Forelimb muscle (tissue), 1 donor: ENCODE measurements at places on chromosomes 5 and 9.

DNA sequence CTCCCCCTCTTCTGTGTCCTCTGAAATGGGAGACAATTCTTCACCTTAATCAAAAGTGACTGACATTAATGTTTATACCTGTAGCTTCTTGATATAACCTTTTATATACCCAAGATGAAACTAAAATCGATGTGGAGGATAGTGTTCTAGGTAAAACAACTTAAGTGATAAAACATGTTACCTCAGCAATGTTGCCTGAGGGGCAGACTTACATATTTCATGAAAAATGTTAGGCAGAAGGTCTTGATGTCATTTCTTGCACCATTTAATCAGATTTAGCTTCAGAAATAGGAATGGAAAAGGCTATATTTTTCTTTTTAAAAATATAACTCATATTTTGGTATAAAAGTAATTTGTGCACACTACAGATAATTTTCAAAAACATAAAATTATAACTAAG lies 22.7 kb upstream of the MACIR start:
- DNase-seq, result no peak

DNA sequence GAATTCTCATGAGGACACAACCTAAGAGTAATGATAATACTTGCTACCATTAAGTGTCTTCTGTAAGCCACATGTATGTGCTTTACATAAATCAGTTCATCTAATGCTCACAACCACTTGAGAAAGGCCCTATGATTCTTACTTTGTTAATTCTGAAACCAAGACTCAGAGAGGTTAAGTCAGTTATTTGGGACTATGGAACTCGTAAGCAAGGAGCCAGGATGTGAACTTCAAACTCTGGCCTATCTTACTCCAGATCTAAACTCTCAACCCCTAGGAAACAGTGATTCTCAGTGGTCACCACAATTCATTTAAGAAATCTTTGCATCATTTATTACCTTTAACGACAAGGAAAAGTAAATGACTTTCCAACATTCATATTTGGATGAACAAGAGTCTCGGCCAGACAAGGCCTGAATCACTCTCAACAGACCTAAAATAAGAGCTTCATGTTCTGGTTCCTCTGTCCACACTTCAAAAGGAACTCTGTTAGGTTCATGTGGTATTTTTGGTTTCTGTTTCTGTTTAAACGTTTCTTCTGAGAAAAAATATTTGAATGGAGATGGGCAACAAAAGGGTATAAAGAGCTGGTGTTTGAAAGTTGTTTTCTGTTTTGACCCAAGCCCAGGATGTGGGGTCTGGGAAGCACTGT lies 104.8 kb downstream of the LPAR1 start:
- DNase-seq, result no peak

GRCh38 chr9:16012621-16013020 lies 459.8 kb downstream of the CCDC171 start:
- DNase-seq, result no peak

- no peak for DNase-seq
These were observed 130.5 kb downstream of the FBXL17 start for GRCh38 chr5:108251350-108251749.

DNA sequence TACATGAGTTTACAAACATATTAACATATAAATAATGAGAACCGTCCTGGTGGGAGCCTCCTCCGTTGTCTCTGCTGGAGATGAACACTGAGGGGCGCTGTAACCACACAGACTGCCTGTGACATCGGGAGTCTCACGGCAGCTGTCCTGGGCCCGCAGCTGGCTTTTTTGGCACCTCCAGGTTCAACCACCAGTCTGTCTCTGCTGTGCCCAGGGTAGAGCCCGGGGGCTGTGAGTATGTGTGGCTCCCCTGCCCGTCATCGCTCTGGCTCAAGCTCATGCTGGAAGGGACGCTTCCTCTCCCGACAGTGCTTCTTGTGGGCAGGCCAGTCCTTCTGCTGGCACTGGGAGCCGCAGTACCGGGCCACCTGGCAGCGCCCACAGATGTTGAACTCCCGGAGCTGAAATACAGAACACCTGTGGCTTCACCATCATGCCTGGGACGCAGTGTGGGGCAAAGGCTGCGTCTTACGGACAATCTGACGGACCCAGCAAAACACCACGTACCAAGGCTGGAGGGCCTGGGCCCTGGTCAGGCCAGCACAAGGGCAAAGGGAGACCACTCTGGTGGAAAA lies 3.6 kb upstream of the DPH7 start:
- DNase-seq, result no peak

- DNase-seq, result no peak
These were observed 40.4 kb upstream of the ECM2 start for GRCh38 chr9:92576175-92576574.

GRCh38 chr9:116855881-116856662 lies 169.0 kb downstream of the TRIM32 start:
- no peak for DNase-seq

DNA sequence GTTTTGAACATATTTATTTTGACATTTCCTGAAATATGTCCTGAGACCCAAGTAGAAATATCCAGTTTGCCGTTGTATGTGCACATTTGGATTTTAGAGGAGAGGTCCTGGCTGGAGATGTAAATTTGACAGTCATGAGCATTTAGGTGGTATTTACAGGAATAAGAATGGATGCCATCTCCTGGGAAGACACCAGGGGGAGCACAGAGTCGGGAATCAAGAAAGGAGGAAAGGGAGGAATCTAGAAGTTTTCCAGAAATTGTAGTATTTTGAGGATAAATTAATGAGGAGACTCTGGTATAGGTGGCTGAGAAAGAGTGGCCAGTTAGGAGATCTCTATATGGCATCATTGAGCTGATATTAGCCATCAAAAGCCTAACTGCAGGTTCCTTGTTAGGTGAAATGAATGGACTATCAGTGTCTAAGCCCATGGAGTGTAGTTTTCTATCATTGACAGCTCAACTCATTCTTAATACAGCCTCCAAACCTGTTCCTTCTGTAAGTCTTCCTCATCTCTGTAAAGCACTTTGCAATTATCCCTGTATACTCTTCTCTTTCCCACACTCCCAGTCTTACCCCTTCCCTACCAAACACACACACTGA lies 7.2 kb downstream of the GAPT start:
- no peak for DNase-seq

GRCh38 chr9:107246259-107247254 lies 36.5 kb upstream of the RAD23B start:
- DNase-seq, result no peak

DNA sequence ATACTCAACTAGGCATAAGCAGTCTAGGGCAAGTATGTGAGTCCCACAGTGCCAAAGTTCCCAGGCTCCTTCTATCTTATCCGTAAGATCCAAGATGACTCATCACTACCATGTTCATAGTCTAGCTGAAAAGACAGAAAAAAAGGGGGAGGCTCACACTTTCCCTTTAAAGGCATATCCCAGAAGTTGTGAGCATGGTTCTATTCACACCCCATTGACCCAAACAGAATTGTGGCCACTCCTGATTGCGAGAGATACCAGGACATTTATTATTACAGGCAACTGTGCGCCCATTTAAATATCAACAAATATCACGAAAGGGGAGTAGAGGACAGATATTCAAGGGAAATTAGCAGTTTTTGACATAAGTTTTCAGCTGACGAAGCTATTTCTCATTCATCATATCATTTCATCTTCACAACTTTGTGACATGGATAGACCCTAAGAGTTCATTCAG lies 8.1 kb upstream of the PFDN1 start:
- DNase-seq, result no peak

DNA sequence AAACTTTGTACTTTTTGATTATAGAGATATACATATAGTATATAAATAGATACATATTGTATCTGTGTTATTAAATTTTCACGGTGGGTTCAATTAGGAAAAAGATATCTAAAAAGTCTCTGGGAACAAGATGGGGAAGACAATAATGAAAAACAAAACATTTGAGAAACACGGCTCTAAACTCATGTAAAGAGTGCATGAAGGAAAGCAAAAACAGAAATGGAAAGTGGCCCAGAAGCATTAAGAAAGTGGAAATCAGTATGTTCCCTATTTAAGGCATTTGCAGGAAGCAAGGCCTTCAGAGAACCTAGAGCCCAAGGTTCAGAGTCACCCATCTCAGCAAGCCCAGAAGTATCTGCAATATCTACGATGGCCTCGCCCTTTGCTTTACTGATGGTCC lies at the start of gene IFNA1:
TSS of gene IFNA1 (plus strand) at position 301 of the 400 bp plus-strand sequence. CDS start at position 370, 69 bp downstream.
- DNase-seq, result no peak

GRCh38 chr9:128912270-128912853 lies 8.4 kb upstream of the PHYHD1 start:
- DNase-seq, result no peak

DNA sequence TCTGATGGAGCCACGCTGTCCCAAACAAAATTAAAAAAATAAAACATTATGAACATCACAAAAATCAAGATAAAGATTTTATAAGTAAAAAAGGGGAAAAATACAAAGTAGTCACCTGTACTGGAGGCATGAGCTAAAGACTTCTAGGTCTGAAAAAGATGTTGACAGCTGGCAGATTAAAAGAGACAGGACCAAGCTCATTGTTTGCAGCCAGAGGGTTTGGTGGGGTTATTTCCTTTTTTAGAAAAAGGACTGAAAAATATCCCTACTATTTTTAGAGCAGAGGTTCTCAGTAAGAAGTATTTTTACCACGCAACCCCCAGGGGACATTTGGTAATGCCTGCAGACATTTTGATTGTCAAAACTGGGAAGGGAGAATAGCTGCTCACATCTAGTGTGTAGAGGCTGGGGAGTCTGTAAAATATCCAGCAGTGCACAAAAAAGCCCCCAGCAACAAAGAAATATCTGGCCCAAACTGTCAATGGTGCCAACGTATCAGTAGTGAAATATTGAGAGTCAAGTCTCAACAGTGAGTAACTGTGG lies 353.4 kb downstream of the TLE1 start:
- DNase-seq, result no peak

DNA sequence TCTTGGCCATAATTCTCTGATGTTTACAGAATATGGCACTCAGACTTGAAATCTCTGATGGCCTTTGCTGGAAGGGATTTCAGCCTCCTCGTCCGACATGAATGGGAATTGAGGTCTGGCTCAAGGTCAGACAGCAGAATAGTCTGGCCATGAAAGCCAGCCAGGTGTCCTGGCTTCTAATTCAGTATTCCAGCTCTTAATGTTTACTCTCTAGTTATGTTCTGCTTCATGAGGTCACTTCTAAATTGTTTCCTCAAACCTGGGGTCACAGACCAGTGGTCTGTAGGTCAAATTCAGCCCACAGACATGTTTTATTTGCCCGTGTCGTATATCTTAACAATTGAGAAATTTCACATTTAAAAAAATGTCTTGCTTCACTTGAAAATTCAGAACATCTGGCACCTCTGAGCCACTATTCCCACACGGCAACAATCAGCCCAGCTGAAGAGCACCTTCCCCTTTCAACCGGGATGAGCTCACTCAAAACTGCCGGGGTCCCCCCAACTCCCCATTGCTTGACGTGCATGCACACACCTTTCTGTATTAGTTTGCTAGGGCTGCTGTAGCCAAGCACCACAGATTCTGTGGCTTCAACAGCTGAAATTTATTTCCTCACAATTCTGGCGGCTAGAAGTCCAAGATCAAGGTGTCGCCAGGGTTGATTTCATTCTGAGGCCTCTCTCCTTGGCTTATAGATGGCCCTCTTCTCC lies 243.5 kb downstream of the ENC1 start:
- DNase-seq, result no peak

- no peak for DNase-seq
These were observed 94.5 kb upstream of the CD180 start for GRCh38 chr5:67291066-67291465.

- DNase-seq, result no peak
These were observed 742.0 kb upstream of the RGMB start for GRCh38 chr5:98031496-98031895.

GRCh38 chr9:120398286-120398685 lies 181.7 kb downstream of the CDK5RAP2 start:
- DNase-seq, result no peak

GRCh38 chr5:1657161-1657741 lies 133.5 kb upstream of the LPCAT1 start:
- no peak for DNase-seq

DNA sequence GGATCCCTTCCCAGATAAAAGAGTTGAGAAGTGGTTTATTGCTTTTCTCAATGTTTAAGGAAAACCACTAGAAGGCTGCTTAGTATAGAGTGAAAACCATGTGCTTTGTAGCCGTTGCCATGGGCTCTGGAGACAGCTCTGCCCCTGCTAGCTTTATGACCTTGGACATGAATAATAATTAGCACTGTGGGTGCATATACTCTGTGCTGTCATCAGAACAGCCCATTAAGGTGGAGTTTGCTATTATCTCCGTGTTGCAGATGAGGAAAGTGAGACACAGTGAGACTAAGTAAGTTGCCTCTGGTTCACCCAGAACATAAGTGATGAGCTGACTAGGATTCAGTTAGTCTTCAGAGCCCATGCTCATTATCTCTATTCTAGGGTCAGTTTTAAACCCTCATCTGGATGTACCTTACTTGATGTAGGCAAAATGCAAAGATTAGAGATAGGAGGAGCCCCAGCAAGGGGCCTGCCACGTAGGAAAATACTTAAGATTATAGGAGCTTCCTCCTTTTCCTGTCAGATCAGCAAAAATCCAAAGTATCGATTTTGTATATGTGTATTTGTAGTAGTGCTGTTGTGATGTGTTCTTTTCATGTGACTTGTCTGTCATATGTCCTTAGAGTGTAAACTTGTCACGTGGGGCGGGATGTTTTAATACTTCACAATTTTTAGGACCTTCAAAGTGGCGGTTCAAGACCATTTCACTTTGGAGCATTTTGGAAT lies 102.5 kb downstream of the TLE4 start:
- no peak for DNase-seq
